ENCODE measurements at places on chromosomes 1 and 21.

GRCh38 chr1:39115271-39116110 lies 89.0 kb upstream of the MACF1 start:
- no peak for DNase-seq

DNA sequence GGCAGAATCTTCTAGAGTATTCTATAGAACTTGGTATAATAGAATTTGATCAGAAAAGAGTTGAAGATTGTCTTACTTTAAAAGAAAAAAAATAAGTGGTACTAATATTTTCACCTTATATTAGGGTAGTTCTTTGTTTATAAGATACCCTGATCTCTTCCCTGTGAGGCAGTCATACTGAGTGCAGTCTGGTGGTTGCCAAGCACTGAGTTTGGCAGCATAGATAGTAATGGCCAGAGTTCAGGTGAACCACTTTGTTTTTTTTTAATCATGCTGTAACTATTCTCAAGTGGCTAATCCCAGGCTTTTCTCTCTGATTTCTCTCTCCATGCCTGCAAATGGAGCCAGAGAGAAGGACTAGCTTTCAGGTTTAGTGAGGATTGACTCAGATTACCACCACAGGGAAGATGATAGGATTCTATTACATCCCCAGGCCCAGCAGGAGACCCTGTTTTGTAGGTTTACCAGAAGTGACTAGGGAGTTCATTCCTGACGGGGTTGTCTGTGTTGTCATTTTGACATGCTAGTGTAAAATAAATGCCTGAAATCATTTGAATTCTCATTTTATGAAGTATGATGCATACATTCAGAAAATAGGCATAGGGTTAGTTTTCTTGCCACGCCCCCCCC lies 16.7 kb downstream of the KDM1A start:
- DNase-seq, result no peak

DNA sequence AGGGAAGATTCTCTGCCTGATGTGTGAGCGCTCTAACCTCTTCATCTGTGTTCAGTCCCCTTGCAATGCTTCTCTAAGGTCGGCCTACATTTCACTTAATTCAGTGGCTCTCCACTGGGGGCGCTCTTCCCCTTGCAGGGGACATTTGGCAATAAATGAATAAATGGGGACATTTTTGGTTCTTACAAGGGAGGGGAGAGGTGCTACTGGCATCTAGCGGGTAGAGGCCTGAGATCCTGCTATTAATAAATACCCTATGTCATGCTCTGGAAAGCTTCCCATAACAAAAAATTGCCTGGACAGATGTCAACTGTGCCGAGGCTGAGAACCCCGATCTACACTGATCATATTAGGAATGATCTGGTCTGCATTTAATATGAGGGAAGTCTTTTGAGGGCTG lies 25.9 kb upstream of the DNAJC11 start:
- DNase-seq, result peak; percentile 17

DNA sequence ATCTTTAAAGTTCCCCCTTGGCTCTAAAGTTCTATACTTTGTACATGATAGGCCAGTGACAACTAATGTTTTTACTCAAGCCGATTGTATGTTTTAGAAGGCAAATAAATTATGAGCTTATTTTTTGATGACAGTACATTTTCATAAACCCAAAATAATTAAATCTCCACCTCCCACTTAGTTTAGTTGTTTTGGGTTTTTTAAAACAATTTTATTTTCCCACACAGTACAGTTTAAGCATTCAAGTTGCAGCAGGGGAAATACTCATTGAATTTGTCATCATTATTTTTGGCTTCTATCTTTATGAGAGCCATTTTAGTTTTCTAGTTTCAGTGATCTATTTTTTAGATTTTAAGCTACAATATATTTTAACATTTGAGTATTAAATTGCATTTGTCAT lies 93.6 kb downstream of the OLFML2B start:
- DNase-seq, result no peak

DNA sequence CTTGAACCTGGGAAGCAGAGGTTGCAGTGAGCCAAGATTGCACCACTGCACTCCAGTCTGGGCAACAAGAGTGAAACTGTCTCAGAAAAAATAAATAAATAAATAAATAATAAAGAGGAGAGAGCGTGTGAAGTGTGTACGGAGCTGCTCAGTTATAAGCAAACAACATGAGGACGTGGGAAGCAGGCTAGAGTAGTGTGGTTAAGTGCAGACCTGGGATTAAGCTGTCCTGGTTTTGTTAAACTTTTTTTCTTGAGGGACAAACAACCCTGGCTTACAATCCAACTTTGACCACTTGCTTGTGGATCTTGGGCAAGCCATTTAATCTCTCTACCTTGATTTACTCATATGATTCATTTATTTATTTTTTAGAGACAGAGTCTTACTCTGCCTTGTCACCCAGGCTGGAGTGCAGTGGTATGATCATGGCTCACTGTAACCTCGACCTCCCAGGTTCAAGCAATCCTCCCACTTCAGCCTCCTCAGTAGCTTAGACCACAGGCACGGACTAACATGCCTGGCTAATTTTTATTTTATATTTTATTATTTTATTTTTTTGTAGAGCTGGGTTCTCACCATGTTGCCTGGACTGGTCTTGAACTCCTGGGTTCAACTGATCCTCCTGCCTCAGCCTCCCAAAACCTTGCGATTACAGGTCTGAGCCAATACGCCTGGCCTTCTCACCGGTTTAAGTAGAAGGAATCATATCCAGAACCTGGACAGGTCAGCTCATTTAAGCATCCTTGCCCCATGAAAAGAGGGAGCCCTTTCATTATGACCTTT lies 52.7 kb downstream of the RPS6KA1 start:
- DNase-seq, result no peak

GRCh38 chr1:203930342-203930741 lies 68.9 kb downstream of the SNRPE start:
- DNase-seq, result no peak

All from DMS 273 treated with DMSO at 0.1 percent for 48 hours (cell line).